Tibial artery (tissue), 4 donors: ENCODE measurements at places on chromosomes 11 and 22.

DNA sequence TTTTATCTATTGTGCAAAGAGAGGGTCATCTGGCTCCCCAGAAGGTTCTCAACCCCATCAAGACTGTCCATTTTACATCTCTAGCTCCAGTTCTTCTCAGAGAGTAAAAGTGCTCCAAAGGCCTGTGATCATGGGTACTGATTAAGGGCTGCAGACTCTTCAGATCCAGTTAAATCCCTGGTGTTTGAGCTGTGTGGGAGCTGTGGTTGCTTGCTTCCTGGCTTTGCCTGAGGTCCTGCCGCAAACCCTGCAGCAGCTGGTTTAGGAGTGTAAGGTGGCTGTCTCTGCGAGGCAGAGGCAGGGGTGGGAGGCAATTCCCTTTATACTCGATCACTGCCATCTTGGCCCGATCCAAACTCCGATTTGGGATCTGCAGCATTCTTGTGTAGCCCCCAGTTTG lies 1.2 kb downstream of the MRPL17 start:
- no peak for DNase-seq

DNA sequence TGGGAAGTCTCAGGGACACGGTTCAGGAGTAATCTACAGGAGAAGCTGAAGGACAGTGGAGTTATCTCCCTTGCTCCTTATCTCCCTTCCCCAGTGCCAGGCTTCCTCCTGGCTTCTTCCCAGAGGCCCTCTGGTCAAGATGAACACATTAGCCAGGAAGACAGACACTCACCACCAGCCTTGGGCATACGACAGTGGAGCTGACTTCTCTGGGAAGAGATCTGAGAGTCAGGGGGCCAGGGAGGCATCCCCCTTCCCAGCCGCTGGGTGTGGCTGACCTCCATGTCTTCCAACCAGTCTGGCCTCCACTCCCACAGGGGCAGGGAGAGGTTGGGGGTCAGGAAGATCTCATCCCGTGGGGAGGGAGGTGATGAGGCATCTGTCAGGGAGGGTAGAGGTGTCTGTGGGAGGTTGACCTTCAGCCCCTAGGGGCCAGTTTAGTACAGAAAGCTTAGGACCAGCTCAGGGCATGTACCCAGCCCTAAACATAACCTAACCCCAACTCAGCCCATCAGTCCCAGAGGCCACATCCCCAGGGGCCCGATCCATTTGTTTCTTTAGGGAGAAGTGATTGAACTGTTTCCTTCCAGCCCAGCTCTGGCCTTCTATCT lies 12.7 kb downstream of the ROBO4 start:
- DNase-seq: peak; percentile 43

DNA sequence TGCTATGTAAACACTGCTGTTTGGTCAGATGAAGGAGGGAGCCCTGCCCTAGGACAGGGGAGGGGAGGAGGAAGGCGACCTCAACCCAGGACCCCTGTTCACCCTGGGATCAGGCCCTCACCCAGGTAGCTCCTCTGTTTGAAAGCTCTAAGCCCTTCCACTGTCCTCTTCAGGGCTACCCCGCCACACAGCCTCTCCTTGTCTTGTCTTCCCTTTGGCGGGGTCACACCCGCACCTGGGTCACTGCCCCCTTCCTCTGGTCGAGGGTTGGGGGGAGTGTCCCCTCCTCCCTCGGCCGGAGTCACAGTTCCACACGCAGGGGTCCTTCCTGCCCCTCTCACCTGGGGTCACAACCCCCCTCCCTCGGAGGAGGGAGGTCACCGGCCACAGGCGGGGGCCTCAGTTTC lies 463 bp upstream of the PTPMT1 start:
- no peak for DNase-seq

DNA sequence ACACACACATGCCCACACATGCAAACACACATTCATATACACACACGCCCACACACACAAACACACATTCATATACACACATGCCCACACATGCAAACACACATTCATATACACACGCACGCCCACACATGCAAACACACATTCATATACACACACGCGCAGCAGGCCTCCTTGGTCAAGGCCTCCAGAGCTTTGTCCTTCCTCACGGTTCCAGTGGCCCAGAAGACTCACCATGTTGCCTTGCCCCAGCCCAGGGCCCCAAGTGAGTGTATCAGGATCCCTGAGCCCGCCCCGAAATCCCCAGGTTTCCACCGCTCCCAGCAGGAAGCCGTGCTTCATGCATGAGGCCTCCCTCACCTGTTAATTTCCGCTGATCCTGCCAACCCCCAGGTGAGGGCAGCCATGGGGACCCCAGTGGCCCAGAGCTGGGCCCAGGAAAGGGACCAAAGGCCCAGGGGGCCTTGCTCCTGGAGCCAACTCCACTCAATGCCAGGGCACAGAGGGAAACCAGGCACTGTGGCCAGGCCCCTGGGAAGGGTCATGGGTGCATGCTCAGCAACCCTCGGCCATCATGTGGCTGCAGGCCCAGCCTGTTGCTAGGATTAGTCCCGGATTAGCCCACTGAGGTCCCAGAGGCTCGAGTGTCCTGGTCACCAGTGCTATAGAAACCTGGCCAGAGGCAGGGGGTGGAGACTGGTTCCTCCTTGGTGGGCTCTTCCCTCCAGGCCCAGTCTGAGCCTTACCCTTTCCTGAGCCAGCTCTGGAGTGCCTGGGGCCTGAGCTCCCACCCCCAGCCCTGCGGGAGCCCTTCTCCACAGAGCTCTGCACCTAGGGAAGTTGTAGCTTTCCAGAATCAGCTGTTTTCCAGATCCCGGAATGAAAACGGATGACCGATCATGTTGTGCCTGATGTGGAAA lies 34.4 kb downstream of the IGF2 start:
- DNase-seq: peak; percentile 28

DNA sequence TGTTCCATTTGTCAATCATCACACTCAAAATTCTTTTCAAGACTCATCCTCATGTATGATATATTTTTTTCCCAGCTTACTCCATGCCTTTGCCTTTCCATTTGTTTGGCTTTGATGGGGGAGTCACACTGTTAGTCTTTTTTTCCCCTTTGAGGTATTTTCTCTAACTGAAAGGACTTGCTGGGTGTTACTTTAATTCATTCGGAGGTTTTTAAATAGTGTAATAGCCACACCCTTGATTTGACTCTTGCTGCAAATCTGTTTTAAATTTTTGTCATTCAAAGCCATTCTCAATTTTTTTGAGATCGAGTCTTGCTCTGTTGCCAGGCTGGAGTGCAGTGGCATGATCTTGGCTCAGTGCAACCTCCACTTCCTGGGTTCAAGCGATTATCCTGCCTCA lies 84.1 kb downstream of the C11orf87 start:
- no peak for DNase-seq

DNA sequence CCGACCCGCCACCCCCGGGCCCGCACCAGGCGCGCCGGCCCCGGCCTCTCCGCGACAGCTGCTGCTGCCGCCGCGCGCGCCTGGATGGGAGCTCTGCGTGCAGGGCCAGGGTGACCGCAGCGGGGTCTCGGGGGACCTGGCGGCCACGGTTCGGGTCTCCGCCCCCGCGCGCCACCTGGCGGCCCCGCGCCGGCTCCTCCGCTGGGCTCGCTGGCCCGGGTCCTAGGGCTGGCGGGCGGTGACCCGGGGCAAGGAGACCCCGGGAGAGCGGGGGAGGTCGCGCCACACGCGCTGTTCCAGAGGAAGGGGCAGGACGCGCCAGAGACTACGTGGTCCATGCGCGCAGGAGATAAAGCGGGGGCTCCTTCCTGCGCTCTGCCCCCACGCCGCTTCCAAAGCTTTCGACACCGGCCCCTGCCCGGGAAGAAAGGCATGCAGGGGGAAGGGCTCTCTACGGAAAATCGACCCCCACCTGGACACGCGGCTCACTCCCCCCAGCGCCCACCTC lies 562 bp downstream of the SHANK2 start:
- DNase-seq: no peak

DNA sequence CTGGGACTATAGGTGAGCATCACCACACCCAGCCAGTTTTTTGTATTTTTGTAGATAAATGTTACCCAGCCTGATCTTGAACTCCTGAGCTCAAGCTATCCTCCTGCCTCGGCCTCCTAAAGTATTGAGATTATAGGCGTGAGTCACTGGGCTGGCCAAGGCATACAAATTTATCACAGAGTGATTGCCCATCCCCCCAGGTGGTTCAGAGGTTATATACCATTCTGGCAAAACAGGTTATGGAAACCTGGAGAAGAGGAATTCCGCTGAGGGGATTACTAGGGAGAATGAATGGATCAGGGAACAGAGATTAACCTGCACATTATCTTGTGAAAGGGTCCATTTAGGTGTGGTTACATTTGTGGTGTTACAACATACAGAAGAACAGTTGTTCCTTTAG lies 8.1 kb downstream of the ATG13 start:
- no peak for DNase-seq

GRCh38 chr11:117225553-117226170 lies 6.2 kb downstream of the PCSK7 start:
- no peak for DNase-seq

GRCh38 chr22:45553351-45554039 lies 50.8 kb downstream of the FBLN1 start:
- peak; percentile 86 for DNase-seq

DNA sequence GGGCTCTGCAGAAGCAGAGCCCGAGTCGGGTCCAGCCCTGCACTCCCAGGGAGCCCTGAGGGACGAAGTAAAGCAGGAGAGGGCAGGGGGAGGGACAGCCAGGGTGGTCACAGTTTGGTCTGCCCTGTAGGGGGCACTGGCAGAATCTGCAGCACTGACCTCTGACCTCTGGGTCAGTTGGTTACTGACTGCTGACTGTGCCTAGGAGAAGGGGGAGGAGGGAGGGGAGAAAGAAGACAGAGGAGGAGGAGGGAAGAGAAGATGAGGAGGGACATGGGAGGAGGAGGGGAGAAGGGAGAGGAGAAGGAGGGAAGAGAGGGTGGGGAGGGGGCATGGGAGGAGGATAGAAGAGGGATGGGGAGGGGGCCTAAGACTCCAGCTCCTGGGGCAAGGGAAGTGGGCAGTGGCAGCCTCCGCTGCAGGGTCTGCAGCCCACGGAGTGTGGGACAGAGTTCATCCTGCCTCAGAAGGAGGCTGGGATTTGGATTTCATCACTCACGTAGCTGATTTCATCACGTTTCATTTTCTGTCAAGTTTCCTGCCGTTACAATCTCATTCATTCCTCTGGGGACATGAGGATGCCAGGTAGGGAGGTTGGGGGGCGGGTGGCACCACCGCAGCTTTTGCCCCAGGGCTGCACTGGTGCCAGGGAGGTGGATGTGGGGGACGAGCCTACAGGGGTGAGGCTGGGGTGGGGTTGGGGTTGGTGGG lies 55.2 kb downstream of the FLRT1 start:
- no peak for DNase-seq

- DNase-seq: no peak
These were observed 2.9 kb upstream of the IFTAP start for GRCh38 chr11:36591433-36591832.

DNA sequence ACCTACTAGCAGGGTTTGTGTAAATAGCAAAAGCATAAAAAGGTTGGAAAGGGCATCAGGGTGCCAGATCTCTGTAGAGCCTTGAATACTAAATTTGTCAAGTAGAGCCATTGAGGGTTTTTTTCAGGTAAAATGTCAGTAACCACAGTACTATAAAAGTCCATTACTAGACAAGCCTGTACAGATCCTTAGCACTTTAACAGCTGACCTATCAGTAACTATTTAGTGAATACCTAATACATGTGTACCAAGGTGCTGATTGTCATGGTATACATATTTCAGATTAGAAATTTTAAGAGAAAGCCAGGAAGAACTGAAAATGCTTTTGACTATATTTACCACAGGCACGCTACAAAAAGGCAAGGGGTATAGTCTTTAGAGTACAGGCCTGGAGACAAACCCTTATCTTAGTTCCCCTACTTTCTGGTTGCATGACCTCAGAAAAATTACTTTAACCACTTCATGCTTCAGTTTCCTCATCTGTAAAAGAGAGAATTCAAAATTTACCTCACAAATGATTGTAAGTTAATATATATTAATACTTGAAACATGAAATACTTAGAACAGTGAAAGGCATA lies 57.9 kb downstream of the RAB38 start:
- DNase-seq: no peak

- no peak for DNase-seq
These were observed 2.8 kb downstream of the TMEM121B start for GRCh38 chr22:17118342-17118741.

- DNase-seq: no peak
These were observed 348.1 kb downstream of the ETS1 start for GRCh38 chr11:128239306-128239705.

DNA sequence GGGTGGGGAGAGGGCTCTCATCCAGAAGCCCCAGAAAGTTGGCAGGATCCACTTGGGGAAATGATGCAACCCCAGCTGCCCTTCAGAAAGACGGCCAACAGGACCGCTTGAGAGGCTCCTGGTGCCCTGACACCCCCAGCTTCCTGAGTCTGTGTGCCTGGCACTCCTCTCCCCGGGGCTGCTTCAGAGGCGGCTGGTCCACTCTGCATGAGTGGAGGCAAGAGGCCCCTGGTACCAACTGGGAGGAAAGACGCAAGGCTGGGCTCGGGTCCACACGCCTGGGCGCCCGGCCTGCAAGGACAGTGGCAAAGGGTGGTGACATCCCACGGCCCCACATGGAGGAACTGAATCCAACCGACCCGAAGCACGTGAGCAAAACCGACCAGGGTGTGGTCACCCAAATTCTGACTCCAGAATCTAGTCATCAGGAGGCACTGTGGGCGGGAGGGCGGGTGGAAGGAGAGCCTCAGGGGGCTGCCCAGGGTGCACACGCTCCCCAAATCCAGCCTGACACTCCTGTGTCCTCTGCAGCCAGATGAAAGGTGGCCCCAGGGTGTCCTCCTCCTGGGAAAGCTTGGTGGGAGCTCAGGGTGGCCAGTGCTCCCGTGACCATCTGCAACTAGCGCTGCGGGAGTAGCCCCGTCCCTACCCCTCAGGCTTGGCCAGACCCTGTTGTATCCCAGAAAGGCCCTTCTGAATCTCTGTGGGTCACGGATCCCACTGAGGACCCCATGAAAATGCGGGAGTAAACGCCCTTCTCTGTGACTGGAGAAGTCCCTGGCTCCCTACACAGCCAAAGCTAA lies 3.7 kb downstream of the RNH1 start:
- DNase-seq: peak; percentile 76

GRCh38 chr11:86278226-86278625 lies 23.8 kb upstream of the HIKESHI start:
- no peak for DNase-seq

DNA sequence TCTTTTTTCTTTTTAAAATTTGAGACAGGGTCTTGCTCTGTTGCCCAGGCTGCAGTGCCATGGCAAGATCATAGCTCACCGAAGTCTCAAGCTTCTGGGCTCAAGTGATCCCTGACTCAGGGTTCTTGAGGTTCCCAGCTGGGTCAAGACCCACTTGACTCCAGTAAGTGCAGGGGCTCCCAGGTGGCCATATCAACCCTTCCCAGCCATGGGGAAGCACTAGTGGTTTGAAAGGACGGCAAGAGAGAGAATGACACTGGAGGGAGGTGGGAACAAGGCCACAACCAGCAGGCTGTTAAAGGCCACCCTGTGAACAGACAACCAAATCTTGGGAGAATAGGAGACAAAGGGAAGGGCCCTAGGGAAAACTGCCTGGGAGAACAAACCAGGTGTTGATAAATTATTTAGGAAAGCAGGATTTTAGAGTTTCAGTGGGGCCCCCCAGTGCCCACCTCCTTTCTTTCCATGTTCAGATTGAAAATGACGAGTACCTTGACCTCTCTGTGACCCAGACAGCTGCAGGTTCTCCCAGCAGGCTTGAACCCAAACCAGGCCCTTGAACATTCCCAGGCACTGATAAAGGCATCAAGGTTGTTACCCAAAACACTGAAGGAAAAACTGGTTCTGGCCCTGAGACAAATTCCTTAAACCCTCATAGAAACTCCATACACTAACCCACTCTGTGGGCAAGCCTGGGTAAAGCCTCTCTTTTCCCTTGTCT lies 28.8 kb downstream of the KLHL22 start:
- DNase-seq: no peak
